Endodermal cell (in vitro differentiated cells): ENCODE measurements at places on chromosomes 2 and 18. TPM values are rescaled to one million over a fixed set of nuclear protein-coding genes. Genes with fewer than 3 reads are reported as not detected.

ST8SIA5 gene
- total RNA-seq, result 0.07 to 1.2 TPM (median 0.73 TPM) in 3 replicates

- DNase-seq, result no peak
- no peaks in the 10 kb centered on the region for H3K36me3 ChIP-seq
- no peaks in the 10 kb centered on the region for H3K27me3 ChIP-seq
- H3K4me1 ChIP-seq, result no peaks in the 10 kb centered on the region
- H3K4me3 ChIP-seq, result no peak overlapping the region
These were observed 30.3 kb downstream of the GYPC start for GRCh38 chr2:126686286-126686685.

DNA sequence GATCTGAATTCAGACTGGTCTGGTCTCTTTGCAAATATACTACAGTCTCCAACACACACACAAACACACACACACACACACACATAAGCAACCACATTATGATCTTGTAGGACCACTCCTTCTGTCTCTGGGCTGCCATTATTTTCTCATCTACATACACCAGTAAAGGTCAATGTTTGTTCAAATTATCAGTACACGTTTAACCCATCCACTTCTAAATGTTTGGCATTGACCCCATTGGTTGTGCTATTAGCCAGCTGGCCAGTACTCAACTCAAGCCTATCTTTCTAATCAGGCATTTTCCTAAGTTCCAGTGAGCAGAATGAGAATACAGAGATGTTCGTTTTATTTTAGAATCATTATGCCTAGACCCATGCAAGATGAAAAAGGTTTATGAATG lies 186.4 kb downstream of the CNTNAP5 start:
- no peak for DNase-seq
- no peaks in the 10 kb centered on the region for H3K36me3 ChIP-seq
- H3K4me1 ChIP-seq, result no peaks in the 10 kb centered on the region
- no peaks in the 10 kb centered on the region for H3K27me3 ChIP-seq
- no peak overlapping the region for H3K4me3 ChIP-seq
- H3K27ac ChIP-seq, result no peak overlapping the region

DNA sequence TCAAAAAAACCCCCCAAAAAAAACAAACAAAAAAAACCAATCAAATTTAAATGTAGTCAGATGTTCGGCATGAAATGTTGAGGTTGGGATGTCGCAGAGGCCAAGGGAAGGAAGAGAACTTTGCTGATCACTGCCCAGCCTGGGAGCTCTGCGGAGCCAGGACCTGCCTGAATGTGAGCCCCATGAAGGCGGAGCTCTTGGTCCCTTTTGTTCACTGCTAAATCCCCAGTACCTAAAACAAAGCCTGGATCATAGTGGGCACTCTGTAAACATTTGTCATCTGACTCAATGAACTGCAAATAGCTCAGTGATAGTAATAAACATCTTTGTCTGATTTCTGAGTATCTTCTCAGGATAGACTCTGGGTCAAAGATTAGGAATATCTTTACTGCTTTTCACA lies 64.0 kb downstream of the NGEF start:
- no peaks in the 10 kb centered on the region for H3K27me3 ChIP-seq
- no peak overlapping the region for H3K4me3 ChIP-seq
- no peak for DNase-seq
- H3K36me3 ChIP-seq, result no peaks in the 10 kb centered on the region
- no peak overlapping the region for H3K27ac ChIP-seq

NXPH2 gene
- total RNA-seq, result 3.1 and 3.7 TPM in 2 replicates

- peaks cover 3% of the 10 kb centered on the region for H3K4me1 ChIP-seq
- DNase-seq, result no peak
- H3K4me3 ChIP-seq, result no peak overlapping the region
- H3K27ac ChIP-seq, result no peak overlapping the region
These were observed 181.4 kb downstream of the SETBP1 start for GRCh38 chr18:44862112-44862511.

C2orf78 gene
- not detected in 2 replicates for total RNA-seq

- no peak overlapping the region for H3K27ac ChIP-seq
- no peak for DNase-seq
- H3K36me3 ChIP-seq, result no peaks in the 10 kb centered on the region
These were observed 95.1 kb downstream of the MRO start for GRCh38 chr18:50724751-50725151.

GRCh38 chr2:148971547-148971946 lies 67.0 kb upstream of the LYPD6B start:
- DNase-seq, result no peak
- H3K36me3 ChIP-seq, result peaks cover 17% of the 10 kb centered on the region
- H3K4me1 ChIP-seq, result no peaks in the 10 kb centered on the region

GRCh38 chr2:120825370-120826259 lies 89.9 kb downstream of the GLI2 start:
- no peaks in the 10 kb centered on the region for H3K4me1 ChIP-seq
- no peak overlapping the region for H3K27ac ChIP-seq
- H3K4me3 ChIP-seq, result no peak overlapping the region
- H3K36me3 ChIP-seq, result no peaks in the 10 kb centered on the region
- DNase-seq, result peak; percentile 67

DNA sequence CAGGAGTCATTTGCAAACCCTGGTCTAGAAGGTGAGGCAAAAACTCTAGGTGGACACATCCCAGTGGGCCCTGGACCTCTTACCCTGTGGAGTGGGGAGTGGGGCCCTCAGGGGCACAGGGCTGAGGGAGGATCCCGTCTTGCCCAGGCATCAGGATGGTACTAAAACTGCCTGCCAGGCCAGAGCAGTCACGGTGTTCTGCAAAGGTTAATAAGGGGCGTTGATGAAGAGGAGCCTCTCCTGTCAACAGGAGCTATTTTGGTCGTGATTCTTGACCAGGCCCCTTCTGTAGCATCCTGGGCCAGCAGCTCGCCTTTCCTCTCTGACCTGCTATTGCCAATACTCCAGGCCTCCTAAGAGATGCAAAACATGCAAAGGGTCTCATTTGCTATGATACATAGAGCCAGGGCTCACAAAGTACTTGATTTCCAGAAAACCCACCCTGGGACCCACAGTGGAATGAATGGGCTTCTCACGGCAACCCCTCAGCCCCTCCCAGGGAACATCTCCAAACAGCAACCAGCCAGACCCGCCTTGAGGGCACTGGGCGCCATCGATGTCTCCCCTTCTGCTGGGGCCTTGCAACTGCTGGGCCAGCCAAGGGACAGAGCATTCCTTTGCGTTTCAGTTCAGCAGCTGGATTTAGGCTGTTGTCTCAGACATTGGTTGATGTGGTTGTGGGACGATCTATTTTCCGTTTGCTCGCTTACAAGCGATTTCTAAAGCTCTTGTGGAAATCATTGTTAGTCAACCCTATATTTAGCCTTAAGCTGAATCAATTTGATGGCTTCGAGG lies 111.1 kb downstream of the PDCL3 start:
- H3K4me1 ChIP-seq, result no peaks in the 10 kb centered on the region
- H3K4me3 ChIP-seq, result no peak overlapping the region
- no peak for DNase-seq
- no peaks in the 10 kb centered on the region for H3K27me3 ChIP-seq
- no peak overlapping the region for H3K27ac ChIP-seq
- H3K36me3 ChIP-seq, result no peaks in the 10 kb centered on the region

SCN7A gene
- 0.20 and 0.29 TPM in 2 replicates for total RNA-seq

NR4A2 gene
- total RNA-seq, result 1.2 and 1.4 TPM in 2 replicates

DNA sequence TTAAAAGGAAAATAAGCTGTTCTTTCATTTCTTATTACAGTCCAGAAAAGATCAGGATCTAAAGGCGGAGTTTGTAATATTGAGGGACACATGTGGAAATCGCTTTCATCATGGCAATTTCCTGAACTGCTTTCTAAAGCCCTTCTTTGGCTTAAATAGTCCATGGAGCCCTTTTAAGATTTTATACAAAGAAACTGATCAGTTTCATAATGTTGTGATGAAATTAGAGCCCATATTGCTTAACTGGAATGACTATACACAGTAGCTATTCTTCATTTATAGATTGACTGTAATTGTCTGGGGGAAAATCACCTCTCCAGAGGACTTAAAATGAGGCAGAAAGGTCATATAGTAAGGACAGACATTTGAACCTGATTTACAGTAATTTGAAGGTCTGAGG lies 322.2 kb downstream of the ETAA1 start:
- H3K27me3 ChIP-seq, result peaks cover 4% of the 10 kb centered on the region
- H3K4me3 ChIP-seq, result no peak overlapping the region
- H3K36me3 ChIP-seq, result no peaks in the 10 kb centered on the region
- H3K27ac ChIP-seq, result no peak overlapping the region
- no peak for DNase-seq

GRCh38 chr2:101400506-101401325 lies 13.4 kb upstream of the CREG2 start:
- H3K4me1 ChIP-seq, result no peaks in the 10 kb centered on the region
- no peak overlapping the region for H3K4me3 ChIP-seq
- no peaks in the 10 kb centered on the region for H3K27me3 ChIP-seq
- no peaks in the 10 kb centered on the region for H3K36me3 ChIP-seq
- no peak for DNase-seq

DNA sequence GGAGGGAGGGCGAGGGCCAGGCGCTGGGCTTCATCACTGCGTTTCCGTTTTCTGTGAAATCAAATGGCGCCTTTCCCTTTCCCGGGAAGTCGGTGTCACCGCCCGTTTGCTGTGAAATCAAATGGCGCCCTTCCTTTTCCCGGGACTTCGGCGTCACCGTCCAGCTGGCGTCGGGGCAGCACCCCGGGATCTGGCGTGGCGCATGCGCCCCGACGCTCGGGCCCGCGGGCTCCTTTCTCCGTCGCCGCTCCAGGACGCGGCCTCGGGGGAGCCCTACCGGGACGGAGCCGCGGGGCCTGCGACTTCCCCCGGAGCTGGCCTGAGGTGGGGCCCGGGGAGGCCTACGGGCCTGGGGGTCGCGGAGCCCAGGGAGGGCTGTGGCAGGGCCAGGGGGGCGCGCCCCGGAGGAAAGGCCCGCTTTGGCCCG lies at the start of gene FAM228A:
Gene FAM228A, plus strand, starts transcription at position 203 of the 427 bp plus-strand sequence. CDS start 428 bp downstream, outside the sequence.
- no peaks in the 10 kb centered on the region for H3K4me1 ChIP-seq
- H3K4me3 ChIP-seq, result no peak within 1 kb of the TSS
- DNase-seq, result no peak
- H3K36me3 ChIP-seq, result no peaks in the 10 kb centered on the region
- no peak within 1 kb of the TSS for H3K27ac ChIP-seq

TMEM37 gene
- 16.2 to 18.0 TPM (median 16.8 TPM) in 3 replicates for total RNA-seq

- H3K27me3 ChIP-seq, result no peaks in the 10 kb centered on the region
- H3K36me3 ChIP-seq, result no peaks in the 10 kb centered on the region
- peak; percentile 65 for DNase-seq
- no peak overlapping the region for H3K27ac ChIP-seq
- no peak overlapping the region for H3K4me3 ChIP-seq
- no peaks in the 10 kb centered on the region for H3K4me1 ChIP-seq
These were observed 71.4 kb upstream of the FAM98A start for GRCh38 chr2:33670392-33670937.
